ENCODE measurements at places on chromosomes 7 and 10. TPM values are rescaled to one million over a fixed set of nuclear protein-coding genes. Genes with fewer than 3 reads are reported as not detected.

- peaks cover 28% of the 10 kb centered on the region for H3K4me1 ChIP-seq
- peak overlapping the region; percentile 86 for H3K27ac ChIP-seq
- H3K27me3 ChIP-seq = peaks cover 67% of the 10 kb centered on the region
- peak overlapping the region; percentile 42 for H3K4me3 ChIP-seq
- no peak for DNase-seq
Observed at GRCh38 chr10:102409604-102410428, 8.8 kb downstream of the PSD start.

SKIDA1 gene
- 2.4 TPM for polyA plus RNA-seq

DNA sequence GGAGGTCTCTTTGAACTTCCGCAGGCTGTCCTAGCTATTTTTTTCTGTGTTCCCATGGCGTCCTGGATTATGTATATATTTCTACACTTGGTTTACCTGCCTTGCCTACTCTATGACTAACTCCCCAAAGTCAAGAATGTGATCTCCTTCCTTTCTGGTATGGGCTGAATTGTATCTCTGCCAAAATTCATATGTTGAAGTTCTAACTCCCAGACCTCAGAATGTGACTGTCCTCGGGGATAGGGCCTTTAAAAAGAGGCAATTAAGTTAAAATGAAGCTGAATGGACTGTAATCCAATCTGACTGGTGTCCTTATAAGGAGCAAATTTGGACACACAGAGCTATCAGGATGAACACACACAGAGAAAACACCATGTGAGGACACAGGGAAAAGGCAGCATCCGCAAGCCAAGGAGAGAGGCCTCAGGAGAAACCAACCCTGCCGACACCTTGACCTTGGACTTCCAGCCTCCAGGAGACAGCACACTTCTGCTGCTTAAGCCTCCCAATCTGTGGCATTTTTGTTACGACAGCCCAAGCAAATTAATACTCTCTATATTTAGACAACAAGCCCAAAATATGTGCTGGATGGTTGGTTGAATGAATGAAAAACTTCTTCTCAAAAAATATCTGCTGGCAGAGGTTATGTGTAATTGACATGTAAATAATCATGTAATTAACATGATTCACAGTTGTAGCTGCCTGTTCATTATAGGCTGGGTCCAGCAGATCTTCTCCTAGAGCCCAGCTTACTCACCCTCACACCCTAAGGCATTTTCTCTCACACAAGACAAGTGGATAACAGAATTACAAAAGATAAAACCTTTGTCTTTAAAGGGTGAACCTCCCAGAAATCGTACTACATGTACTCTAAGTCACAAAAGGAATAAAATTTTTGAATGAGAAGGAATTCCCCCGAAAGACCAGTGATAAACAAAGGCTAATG is 123.7 kb downstream of the CUBN start:
- H3K4me3 ChIP-seq = no peak overlapping the region
- peak overlapping the region; percentile 95 for H3K27ac ChIP-seq
- H3K27me3 ChIP-seq = no peaks in the 10 kb centered on the region
- no peaks in the 10 kb centered on the region for H3K36me3 ChIP-seq

GRCh38 chr7:81783818-81784217 is 14.0 kb upstream of the HGF start:
- DNase-seq = no peak
- H3K27ac ChIP-seq = no peak overlapping the region
- no peaks in the 10 kb centered on the region for H3K4me1 ChIP-seq
- H3K4me3 ChIP-seq = no peak overlapping the region
- no peaks in the 10 kb centered on the region for H3K27me3 ChIP-seq

CDC14C gene
- polyA plus RNA-seq = not detected

Measured in muscle of leg (tissue), 16 donors.